Jurkat, Clone E6-1 (cell line): ENCODE measurements at places on chromosomes 16 and 17.

DNA sequence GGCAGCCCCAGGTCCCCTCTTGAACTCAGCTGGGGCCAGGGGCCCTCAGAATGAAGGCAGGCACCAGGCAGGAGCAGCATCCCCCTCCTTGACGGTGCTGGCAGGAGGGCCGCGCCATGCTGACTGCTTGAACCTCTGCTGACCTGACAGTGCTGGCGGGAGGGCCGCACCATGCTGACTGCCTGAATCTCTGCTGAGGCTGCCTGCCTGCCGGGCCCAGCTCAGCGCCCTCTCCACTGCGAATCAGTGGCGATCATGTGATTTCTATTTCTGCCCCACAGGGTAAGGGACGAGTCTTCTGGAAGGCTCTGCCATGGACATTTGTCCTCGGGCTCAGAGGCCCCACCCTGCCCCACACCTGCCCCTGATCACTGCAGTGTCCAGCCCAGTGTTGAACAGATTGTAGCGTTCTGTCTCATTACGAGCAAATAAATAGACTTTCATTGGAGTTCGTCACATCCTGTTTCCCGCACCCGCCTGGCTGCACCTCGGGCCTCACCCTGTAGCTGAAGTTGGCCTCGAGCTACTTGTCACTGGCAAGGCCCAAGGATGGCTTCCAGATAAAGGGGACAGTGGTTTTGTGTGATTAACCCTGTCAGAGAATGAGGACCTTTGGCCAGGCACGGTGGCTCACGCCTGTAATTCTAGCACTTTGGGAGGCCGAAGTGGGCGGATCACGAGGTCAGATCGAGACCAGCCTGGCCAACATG, 8.6 kb downstream of the C16orf90 start:
- DNase-seq, result no peak

- no peak for DNase-seq
Observed at GRCh38 chr16:13982451-13982850, 62.5 kb downstream of the ERCC4 start.

DNA sequence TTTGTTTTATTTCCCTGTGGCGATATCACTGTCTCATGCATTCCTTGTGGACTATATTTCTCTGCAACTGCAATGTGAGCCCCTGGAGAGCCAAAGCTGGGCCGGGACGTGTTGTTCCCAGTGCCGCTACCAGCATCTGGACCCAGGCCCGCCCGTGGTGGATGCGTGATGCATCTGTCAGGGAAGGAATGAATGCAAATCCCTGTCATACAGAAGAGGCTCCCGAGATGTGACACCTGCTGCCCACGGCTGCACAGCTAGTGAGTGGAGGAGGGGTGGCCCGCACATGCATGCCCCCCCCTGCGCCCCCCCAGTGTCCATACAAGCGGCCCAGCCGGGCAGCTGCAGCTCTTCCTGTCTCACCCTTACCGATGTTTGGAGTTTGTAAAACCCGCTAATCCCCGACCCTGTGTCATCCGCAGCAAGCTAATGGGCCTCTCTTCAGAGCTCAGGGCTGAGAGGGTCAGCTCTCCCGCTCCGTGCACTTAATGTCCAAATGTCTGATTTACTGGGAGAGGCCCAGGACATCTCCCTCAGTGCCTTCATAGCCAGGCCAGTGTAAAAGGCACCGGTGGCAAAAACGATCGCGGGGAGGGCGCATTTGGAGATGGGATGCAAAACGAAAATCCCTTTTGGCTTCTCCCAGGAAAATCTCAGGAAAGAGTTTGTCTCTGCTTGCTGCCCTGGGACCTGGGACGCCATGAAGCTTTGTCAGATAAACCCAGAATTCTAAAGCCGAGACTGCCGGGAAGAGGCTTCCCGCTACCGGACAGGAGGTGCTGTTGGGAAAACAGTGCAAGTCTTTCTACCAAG, 91.8 kb downstream of the FOXL1 start:
- DNase-seq, result no peak

- DNase-seq, result no peak
Observed at GRCh38 chr16:86619239-86619794, 41.0 kb downstream of the FOXL1 start.

- DNase-seq, result no peak
Observed at GRCh38 chr16:12535535-12536411, 267.9 kb downstream of the CPPED1 start.

DNA sequence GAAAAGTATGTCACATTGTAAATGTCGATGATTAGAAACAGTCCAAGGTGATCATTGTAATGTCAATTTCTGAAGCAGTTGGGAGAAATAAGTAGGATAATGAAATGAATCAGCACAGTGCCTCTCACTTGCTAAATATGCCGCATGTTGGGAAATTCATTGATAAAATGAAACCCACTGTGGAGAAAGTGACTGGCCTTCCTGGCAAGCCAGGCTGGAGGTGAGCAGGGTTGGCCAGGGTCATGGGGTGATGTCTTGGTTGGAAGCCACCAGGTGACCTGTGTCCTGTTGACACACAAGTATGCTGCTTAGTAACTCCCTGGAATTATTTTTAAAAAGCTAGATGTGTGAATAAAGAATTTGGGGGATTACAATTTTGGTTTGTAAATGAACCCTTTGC, 14.9 kb upstream of the WNT9B start:
- no peak for DNase-seq

GRCh38 chr16:59478838-59479237, 744.7 kb upstream of the GOT2 start:
- no peak for DNase-seq

- DNase-seq, result no peak
Observed at GRCh38 chr17:45758544-45758943, 25.6 kb upstream of the CRHR1 start.

- no peak for DNase-seq
Observed at GRCh38 chr17:32876417-32877163, at the start of gene MYO1D. Gene MYO1D (minus strand): TSS chr17:32877124. CDS start chr17:32876872, 252 bp downstream.

GRCh38 chr17:82200743-82201497, 11.7 kb downstream of the CCDC57 start:
- DNase-seq, result peak; percentile 99

DNA sequence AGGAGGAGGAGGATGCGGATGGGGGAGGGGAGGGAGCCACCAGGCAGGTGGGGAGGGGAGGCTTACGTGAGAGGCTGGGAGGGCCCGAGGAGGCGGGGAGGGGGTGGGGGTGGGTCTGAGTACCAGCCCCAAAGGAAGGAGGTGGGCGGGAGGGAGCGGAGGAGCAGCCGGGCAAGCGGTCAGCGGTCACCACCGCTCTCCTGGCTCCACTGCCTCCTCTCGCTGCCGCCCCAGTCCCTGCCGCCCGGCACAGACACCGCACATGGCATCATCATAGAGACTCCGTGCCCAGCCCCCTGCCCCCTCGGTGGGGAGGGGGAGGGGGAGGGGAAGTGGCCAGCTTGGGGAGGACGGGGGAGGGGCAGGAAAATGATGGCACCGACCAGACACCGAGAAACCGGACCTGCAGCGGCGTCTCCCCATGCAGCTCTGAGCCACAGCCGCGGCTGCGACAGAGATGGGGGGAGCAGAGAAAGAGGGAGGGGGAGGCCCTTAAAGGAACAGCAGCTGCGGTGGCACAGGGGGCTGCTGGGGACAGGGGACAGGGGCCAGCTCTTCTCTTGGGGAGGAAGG, at the start of gene TLCD3B:
TLCD3B (minus strand) TSS at position 431 of the 573 bp plus-strand sequence. CDS start 744 bp downstream, outside the sequence.
- no peak for DNase-seq

DNA sequence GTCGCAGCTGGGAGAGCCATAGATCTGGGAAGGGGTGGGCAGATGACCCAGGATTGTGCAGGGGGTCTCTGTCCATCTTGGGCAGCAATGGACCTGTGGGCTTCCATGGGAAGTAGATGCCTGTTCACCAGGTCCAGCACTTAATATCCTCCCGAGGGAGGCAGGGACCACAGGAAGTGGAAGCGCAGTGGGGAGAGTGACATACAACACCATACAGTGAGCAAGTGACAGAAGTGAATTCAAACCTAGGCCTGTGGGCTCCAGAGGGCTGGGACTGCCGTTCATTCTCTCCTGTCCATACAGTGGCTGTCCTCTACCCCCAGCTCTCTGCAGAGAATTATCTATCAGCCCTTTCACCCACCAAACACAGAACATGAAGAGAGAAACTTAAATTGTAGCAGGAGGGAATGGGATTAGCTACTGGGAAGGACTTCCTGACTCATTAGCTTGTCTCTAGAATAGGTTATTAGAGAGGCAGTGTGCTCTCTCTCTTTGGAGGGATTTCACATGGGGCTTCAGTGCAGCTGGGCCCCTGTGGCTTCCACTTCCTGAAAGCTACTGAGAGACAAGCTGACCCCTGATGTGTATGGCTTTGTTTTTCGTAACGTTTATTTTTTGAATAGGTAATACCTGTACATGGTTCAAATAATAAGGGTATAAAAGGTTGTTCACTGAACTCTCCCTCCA, 13.1 kb upstream of the SEZ6 start:
- DNase-seq, result no peak

DNA sequence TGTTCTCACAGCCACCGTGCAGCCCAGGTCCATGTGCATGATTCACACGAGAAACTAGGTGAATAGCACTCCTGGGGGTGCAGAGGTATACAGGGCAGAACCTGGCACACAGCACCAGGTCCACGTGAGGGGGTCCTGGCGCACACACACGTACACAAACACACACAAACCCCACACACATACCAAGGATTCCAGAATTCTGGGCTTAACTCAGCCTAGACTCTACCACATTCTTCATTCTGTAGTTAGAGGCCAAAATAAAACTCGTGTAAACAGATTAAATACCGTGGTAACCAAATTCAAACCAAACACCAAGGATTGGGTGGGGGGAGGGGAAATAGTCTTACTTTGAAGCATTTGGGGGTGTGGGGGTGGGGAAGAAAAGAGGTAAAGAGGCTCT, 58.5 kb downstream of the XYLT1 start:
- no peak for DNase-seq

DNA sequence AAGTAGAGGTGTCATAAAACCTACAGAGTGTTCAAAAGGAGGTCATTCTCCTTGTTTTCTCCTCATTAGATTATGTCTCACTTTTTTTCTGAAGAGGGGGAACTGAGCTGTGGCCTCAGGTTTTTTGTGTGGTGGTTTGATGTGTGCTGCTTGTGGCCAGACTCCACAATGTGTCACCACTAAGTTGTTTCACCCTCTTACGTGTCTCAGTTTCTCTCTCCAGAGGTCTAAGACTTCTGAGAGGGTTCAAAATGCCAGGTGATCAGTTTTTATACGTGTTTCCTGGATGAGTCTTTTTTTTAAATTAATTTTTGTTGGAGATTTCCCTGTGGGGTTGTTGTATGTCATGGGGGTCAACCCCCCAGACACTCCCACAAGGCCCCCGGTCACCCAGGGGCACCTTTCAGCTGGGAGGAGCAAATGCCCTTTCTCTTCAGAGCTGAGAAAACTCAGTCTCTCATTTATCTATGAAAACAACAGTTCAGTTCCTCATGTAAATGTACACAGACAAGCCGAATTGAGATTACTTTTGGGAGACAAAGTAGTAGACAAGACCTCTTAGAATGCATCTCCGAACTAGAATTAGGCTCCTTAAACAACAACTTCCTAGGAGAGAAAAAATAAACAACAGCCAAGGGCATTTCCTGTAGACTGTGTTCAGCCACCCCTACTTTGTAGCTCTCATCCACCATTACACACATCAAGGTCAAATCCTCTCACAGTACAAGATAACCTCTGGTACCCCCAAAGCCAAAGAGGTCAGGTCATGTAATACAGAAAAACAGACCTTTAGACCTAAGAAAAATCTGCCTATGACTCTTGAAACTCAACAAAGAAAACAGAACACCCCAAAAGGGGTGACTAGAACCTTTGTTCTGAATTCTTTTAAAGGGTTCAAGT, 23.9 kb upstream of the TMEM98 start:
- no peak for DNase-seq

GRCh38 chr16:70788668-70789594, 12.0 kb downstream of the VAC14 start:
- no peak for DNase-seq

DNA sequence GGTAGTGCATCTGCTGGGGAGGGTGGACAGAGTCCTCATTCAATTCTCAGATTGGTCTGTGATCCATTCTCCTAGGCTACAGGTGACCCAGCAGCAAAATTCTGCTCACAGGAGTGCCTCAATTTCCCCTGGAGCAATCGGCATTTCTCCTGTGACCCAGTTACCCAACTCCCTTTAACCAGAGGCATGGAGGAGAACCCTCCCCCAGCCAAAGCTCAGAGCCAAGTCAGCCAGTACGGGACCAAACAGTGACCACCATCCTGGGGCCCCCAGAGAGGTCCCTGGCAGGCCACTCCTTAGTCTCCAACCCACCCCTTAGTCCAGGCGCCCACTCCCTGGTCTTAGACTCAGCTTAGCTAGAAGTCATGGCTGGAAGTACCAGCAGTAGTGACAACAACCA, 75.6 kb downstream of the DYNLRB2 start:
- DNase-seq, result no peak

DNA sequence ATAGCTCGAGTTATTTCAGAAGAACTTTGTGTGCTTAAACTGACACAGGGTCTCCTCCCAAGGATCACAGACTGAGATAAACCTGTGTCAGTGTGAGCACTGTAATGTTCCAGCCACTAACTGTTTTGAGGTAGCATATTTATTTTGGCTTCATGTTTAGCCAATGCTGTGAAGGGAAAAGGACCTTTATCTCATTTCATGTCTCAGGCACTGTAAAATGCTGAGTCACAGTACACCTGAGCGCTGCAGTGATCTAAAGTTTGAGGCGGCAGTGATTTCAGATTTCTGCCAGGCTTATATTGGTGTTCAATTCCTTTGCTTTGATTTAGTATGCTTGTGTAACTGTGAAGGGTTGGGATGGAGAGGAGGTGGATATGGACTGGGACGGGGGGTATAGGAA, 3.1 kb upstream of the DNAJA2 start:
- DNase-seq, result no peak

DNA sequence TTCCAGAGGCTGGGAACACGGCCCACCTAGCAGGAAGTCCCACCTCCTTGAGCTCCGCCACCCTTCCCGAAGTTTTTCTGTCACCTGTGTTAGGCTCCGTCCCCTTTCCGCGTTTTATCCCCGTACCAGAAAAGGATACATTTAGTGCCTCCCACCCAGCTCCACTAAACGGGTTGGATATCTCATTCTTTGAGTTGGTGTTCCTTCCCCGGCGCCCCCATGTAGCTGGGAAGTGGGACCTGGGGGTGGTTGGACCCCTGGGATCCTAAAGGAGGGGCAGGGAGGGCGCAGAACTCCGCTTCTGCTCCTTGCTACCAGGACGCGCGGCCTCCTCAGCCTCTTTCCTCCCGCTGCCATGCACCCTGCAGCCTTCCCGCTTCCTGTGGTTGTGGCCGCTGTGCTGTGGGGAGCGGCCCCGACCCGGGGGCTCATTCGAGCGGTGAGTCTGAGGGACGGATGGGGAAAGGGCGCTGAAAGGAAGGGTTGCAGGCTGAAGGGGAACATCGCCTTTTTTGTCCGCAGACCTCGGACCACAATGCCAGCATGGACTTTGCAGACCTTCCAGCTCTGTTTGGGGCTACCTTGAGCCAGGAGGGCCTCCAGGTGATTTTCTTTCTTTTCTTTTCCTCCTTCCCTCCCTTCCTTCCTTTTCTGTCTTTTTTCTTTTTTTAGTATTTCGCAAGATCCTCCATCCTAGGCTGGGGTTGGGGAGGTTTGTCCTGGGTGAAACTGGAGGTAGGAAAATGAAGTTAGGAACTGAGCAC, 669 bp downstream of the RNF167 start:
- no peak for DNase-seq

GRCh38 chr16:58011652-58012051, 10.4 kb downstream of the USB1 start:
- no peak for DNase-seq

- DNase-seq, result no peak
Observed at GRCh38 chr16:84086341-84086740, 30.4 kb downstream of the MBTPS1 start.

GRCh38 chr17:19762515-19762961, 14.4 kb upstream of the ALDH3A1 start:
- DNase-seq, result peak; percentile 21

- no peak for DNase-seq
Observed at GRCh38 chr17:80262775-80263244, 2.2 kb downstream of the RNF213 start.
